Activated CD8-positive, alpha-beta T cell treated with anti-CD3 and anti-CD28 coated beads for 36 hours (primary cell): ENCODE measurements at places on chromosomes 1 and 21.
A peak's percentile ranks its signal among the peaks of the same experiment; 100 is the strongest.

DNA sequence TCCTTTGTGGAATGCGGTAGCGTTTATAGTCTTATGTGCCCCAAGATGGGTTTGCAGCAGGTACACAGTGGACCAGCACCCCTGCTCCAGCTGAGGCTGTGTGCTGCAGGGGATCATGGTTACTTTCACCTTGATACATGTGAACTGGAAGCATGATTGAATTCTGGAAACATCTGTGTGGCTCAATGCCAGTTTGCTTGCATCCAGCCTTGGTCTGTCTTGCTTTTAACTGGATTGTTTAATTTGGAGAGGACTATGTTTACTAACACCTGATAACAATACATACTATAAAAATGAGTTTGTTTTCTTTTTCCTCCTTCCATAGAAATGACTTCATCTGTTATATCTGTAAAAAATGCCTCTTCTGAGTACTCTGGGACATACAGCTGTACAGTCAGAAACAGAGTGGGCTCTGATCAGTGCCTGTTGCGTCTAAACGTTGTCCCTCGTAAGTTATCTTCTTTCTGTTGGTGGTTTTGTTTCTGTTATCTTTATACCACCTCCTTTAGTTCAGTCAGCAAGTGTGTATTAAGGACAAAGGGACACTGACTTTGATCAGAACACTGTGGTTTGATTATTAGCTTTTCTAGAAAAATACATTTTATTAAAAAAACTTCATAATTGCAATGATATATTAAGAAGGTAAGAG, 47.7 kb downstream of the CXADR start:
- no peaks in the 10 kb centered on the region for H3K4me1 ChIP-seq
- no peaks in the 10 kb centered on the region for H3K36me3 ChIP-seq
- H3K27me3 ChIP-seq, result no peaks in the 10 kb centered on the region
- no peak for DNase-seq
- H3K27ac ChIP-seq, result no peak overlapping the region

GRCh38 chr1:56897150-56898004, 42.8 kb downstream of the C8A start:
- H3K4me1 ChIP-seq, result no peaks in the 10 kb centered on the region
- no peak overlapping the region for H3K4me3 ChIP-seq
- H3K27me3 ChIP-seq, result peaks cover 8% of the 10 kb centered on the region
- H3K27ac ChIP-seq, result no peak overlapping the region

GRCh38 chr1:55645270-55645669, 430.1 kb upstream of the USP24 start:
- H3K27me3 ChIP-seq, result peaks cover 1% of the 10 kb centered on the region
- H3K27ac ChIP-seq, result no peak overlapping the region
- no peak for DNase-seq
- no peaks in the 10 kb centered on the region for H3K36me3 ChIP-seq
- H3K4me3 ChIP-seq, result no peak overlapping the region

GRCh38 chr1:246947255-246947654, 15.5 kb upstream of the AHCTF1 start:
- H3K27ac ChIP-seq, result no peak overlapping the region
- no peaks in the 10 kb centered on the region for H3K27me3 ChIP-seq
- DNase-seq, result no peak
- H3K4me3 ChIP-seq, result no peak overlapping the region
- H3K4me1 ChIP-seq, result peaks cover 2% of the 10 kb centered on the region

GRCh38 chr1:168057921-168058320, 78.8 kb downstream of the GPR161 start:
- no peak overlapping the region for H3K27ac ChIP-seq
- H3K4me3 ChIP-seq, result no peak overlapping the region
- no peaks in the 10 kb centered on the region for H3K4me1 ChIP-seq

GRCh38 chr1:23156940-23157339, 11.7 kb downstream of the LUZP1 start:
- H3K4me1 ChIP-seq, result peaks cover 10% of the 10 kb centered on the region
- no peak overlapping the region for H3K4me3 ChIP-seq
- H3K27me3 ChIP-seq, result no peaks in the 10 kb centered on the region
- no peak overlapping the region for H3K27ac ChIP-seq
- no peak for DNase-seq

DNA sequence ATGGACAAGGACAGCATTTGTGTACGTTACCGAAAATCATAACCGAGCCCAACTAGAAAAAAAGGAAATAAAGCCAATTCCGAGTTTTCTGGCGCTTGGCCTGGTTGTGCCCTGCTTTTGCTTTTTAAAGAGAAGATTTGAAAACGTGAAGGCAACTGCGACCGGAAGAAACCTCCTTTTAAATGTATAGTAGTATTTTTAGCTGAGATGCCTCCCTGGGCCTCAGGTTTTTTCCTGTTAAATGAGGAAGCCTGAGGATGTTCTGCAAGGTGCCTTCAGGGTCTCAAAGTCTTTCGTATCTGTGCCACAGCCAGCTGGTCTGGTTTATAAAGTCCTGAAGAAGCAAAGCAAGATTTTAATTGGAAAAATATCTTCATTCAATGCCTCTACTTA, 371 bp upstream of the ODF2L start:
- no peaks in the 10 kb centered on the region for H3K27me3 ChIP-seq
- peaks cover 43% of the 10 kb centered on the region for H3K4me1 ChIP-seq
- peak overlapping the region; percentile 93 for H3K27ac ChIP-seq

DNA sequence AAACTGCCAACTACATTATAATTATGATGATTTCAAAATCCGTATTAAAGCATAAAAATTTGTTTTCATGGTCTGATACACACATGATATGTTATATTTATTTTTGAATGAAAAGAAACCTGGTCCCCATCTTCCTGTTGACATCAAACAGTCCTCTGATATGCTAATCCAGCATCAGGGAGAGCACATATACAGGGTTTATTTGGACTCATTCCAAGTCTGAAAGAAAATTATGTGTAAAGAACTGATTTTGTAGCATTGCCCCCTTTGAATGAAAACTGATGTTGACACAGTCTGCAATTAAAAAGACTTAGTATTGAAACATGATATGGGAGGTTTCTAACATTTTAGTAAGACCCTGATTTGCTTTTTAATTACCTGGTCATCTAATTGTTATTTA, 119.4 kb downstream of the NEK7 start:
- H3K4me3 ChIP-seq, result no peak overlapping the region
- no peak overlapping the region for H3K27ac ChIP-seq
- DNase-seq, result no peak
- peaks cover 7% of the 10 kb centered on the region for H3K36me3 ChIP-seq
- peaks cover 27% of the 10 kb centered on the region for H3K4me1 ChIP-seq

- no peaks in the 10 kb centered on the region for H3K27me3 ChIP-seq
- no peaks in the 10 kb centered on the region for H3K4me1 ChIP-seq
- H3K4me3 ChIP-seq, result no peak overlapping the region
- H3K27ac ChIP-seq, result no peak overlapping the region
Observed at GRCh38 chr1:154837672-154838171, 32.4 kb downstream of the KCNN3 start.

DNA sequence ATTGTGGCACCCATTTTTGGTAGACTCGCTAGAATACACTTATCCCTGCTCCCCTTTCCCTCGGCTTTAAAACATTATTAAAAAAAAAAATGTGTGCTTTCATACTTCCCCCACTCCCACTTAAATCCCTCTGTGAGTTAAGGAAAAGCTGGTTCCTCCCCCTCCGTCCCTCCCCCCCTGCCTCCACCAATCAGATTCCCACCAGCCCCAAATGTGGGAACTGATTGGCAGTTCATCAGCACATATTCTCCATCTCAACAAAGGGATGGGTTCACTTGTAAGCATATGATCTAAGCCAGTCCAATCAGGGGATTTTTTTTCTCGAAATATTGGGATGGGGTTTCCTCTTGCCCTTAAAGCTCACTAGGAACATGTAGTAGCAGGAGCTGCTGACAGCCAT, 10.8 kb upstream of the FYB2 start:
- no peak for DNase-seq
- no peak overlapping the region for H3K27ac ChIP-seq
- no peak overlapping the region for H3K4me3 ChIP-seq
- no peaks in the 10 kb centered on the region for H3K36me3 ChIP-seq
- peaks cover 5% of the 10 kb centered on the region for H3K4me1 ChIP-seq

- H3K27ac ChIP-seq, result no peak overlapping the region
- H3K27me3 ChIP-seq, result no peaks in the 10 kb centered on the region
- no peak overlapping the region for H3K4me3 ChIP-seq
- DNase-seq, result no peak
- H3K36me3 ChIP-seq, result peaks cover 1% of the 10 kb centered on the region
- peaks cover 5% of the 10 kb centered on the region for H3K4me1 ChIP-seq
Observed at GRCh38 chr1:180888870-180889269, 23.8 kb upstream of the KIAA1614 start.
